ENCODE measurements at places on chromosomes 16 and 17. TPM values are rescaled to one million over a fixed set of nuclear protein-coding genes. Genes with fewer than 3 reads are reported as not detected.

GRCh38 chr16:27679899-27680298 lies 130.0 kb downstream of the KATNIP start:
- DNase-seq, result no peak

The ATP2C2 gene
- 2.2 TPM for total RNA-seq

DNA sequence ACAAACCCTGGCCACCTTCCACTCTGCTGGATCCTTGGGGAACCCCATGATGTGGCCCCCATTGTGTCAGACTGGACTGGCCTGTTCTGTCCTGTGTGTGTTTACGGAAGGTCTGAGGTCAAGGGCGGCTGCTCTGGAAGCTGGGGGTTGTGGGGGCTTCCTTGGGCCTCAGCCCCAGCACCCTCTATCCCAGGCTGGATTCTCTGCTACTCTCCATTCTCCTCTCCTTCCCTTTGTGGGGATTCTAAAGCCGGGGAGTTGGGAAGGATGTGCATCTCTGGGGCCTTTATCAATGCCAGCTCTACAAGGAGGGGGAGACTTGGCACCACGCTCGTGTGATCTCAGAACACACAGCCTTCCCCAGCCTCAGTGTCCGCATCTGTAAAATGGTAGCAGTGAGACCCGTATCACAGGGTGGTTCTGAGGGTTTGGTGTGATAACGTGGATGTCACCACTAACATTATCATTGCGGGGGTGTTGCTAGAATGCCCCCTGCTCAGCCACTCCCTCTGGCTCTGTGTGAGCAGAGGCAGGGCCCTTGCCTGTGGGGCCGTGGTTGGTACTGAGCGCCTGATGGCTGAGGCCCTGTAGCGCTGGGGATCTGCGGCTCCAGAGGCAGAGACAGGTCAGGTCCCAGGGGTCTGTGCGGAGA lies 18.1 kb downstream of the ADGRG1 start:
- DNase-seq, result no peak

The MYO15A gene
- total RNA-seq, result 1.3 TPM

DNA sequence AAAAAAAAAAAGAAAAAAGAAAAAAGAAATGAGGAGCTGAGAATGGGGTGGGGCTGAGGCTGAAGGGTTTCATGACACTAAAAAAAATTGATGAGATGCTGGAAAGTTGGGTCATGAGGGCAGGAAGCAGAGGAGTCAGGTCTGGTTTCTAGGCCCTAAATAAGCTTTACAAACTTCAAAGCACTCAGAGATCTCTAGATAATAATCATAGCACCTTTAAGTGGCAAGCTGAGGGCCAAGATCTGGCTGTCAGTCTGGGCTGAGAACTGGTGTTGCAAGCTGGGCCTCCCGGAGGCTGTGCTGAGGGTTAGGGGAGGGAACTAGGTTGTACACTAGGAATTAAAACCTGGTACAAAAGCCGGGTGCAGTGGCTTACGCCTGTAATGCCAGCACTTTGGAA lies 6.4 kb downstream of the ZNF764 start:
- no peak for DNase-seq

DNA sequence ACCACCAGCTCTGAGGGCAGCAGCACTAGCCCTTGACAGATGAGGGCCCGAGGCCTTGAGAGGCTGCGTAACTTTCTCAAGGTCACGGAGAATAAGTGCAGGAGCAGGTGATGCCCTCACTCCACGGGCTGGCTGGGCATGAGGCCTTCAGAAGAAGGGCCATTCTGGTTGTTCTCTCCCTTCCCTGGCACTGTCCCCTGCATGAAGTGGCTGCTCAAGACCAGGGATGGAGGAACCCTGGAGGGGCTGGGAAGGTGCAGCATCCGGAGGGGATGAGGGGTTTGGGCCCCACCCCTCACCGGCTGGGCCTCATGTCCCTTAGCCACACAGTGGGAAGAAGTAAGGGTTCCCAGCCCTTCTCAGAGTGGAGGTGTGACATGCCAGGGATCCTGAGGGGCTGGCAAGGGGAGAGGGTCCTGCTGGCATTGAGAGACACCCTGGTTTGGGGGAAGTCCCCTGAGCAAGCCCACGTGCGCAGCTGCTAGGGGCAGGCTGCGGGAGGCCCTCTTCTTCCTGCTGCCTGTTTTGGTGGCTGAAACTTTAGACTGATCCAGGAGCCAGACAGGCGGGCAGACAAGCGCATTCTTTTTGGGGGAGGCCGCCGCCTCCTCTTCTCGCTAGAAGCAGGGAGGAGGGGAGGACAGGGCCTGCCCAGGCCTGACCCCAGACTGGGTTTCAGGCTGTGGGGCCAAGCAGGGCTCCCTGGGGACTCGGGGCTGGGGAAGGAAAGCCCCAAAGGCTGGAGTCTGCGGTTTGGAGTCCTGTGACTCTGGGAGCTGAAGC lies 74.0 kb downstream of the N4BP1 start:
- DNase-seq, result peak; percentile 76

GRCh38 chr17:64254755-64255154 lies 8.3 kb downstream of the TEX2 start:
- DNase-seq, result no peak

The TANC2 gene
- total RNA-seq, result 73.9 TPM

The CCDC154 gene
- total RNA-seq, result 2.8 TPM

- DNase-seq, result no peak
Measured at GRCh38 chr17:57025876-57026275, 47.9 kb downstream of the SCPEP1 start.

The ZG16B gene
- total RNA-seq, result 0.98 TPM

GRCh38 chr17:4807605-4808377 lies 839 bp downstream of the PLD2 start:
- no peak for DNase-seq

DNA sequence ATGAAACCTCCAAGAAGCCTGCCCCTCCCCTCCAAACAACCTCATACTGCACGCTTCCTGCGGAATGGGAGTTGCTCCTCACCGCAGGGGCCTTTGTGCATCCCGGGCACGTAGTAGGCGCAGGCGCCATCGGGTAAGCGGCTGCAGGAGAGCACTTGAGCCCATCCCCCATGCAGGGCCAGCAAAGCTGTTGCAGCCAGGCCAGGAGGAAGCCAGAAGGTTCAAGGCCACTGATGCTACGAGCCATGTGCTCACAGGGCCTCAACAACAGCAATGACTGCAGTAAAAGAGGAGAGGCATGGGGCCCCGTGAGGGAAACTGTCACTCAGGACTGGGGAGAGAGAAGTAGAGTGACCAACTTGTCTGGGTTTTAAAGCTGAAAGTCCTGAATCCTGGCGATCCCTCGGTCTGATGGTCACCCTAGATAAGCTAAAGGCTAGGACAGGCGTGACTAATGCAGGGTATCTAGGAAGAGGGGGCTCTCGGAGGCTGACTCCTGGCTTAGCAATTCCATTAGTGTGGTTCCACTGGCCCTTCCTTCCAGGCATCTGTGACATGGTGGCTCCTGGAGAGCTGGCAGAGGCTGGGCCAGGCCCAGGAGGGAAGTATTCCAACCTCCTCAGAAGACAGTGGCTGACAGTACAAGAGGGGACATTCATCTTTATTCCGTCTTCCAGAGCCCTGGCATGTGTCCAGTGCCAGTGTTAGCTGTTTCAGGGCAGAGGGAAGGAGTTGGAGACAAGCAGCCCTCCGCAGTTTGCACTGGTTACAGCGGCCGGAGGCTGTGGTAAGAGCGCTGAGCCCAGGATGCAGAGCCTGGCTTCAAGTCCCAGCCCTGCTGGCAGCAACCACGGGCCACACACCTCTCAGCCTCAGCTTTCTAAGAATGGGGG lies 20.8 kb downstream of the GOSR2 start:
- DNase-seq, result peak; percentile 64

The PLLP gene
- 64.4 TPM for total RNA-seq

GRCh38 chr16:75433732-75434413 lies 570 bp upstream of the CFDP1 start:
- DNase-seq, result peak; percentile 86

- no peak for DNase-seq
Measured at GRCh38 chr17:4862720-4863119, 29.6 kb downstream of the MINK1 start.

Measured in kidney (tissue), 22 donors.